Activated CD8-positive, alpha-beta memory T cell treated with anti-CD3 and anti-CD28 coated beads for 36 hours (primary cell): ENCODE measurements at places on chromosomes 7 and 10. TPM values are rescaled to one million over a fixed set of nuclear protein-coding genes. Genes with fewer than 3 reads are reported as not detected.

The SFRP4 gene
- not detected for total RNA-seq

The C10orf67 gene
- total RNA-seq = not detected

The ZNF488 gene
- total RNA-seq = 0.34 TPM

The CCAR1 gene
- total RNA-seq = 127 TPM

The TAS2R41 gene
- not detected for total RNA-seq

The TRIM24 gene
- 16.0 TPM for total RNA-seq
